Stimulated activated CD8-positive, alpha-beta memory T cell treated with anti-CD3 and anti-CD28 coated beads, Interleukin-4, amount 100 ng/mL, for 24 hours (primary cell): ENCODE measurements at places on chromosomes 13 and 19.

DNA sequence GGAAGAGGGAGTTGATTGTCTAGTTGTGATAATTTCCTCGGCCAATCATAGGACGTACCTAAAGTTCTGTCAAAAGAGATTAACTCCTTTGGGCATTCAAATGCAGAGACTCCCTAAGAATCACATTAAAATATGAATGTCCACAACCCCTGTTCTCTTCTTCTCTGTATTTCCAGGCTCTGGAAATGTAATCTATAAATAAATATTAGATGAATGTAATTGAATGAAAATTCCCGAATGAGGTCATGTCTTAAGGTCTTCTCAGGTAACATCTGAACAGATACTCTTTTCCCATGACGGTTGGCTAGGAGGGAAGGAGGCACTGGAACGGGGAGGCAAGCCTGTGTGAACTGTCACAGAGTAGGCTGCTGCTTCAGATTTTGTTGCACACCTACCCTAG, 145.2 kb downstream of the OXGR1 start:
- DNase-seq: no peak

- DNase-seq: no peak
Observed at GRCh38 chr13:105804561-105805190, 730.8 kb downstream of the EFNB2 start.

DNA sequence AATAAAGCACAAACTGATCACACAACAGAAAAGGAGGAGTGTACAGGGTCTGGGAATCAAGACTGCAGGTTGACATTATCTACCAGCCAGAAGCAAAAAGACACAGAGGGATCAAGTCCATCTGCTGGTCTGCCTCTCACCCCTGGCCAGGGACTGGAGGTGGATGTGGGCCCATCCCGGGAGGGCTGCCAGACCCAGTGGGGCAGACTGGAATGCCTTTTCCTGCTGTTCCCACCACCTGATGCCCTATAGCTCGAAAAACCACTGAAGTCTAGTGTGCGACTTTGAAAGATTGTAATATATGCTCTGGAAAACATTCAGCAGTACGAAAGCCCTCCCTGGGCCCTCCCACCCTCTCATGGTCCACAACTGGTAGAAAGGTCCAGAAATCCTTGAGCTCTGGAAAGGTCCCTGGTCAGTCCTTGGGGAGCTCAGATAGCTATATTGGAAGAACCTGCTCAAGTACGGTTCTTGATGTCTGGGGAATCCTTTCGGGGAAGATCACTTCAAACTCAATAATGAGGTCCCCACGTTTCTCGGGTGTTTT, 2.6 kb downstream of the DNAJB1 start:
- DNase-seq: no peak

DNA sequence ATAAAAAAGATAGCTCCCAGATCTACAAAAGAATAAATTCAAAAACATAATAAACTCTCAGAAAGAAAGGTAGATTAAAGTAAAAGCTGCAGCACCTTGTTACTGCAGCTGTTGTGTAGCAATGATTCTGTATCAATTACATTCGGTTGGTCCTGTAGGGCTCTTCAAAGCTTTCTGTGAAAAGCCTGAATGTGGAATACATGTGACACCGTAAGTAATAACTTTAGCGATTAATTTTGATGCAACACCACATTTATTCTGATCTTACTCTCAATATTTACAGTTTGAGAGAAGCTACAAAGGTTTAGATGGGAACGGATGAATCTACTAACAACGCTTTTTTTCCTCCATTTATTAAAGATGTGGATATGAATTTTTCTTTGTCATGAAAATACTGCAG, 279.2 kb downstream of the DACH1 start:
- DNase-seq: no peak

GRCh38 chr19:16337809-16338469, 13.3 kb downstream of the KLF2 start:
- no peak for DNase-seq

DNA sequence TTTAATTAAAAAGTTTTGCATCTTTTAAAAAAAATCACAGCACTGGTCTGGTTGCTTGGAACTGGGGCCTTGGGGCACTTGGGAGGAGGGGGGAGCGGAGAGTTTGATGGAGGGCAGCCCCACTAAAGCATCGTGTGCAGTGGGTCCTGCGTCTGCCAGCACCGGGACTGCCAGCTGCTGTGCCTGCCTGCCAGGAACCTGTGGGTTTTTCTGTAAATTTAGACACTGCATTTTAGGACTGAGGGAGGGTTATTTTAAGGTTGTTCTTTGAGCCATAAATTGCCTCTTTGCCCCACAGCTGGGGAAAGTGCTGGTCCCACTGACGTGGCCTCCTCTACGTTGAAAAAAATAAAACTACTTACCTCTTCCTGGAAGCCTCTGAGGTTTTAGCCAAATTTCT, 2.9 kb downstream of the KLF2 start:
- no peak for DNase-seq

- DNase-seq: no peak
Observed at GRCh38 chr13:64778002-64778401, 2452.1 kb downstream of the PCDH9 start.

- no peak for DNase-seq
Observed at GRCh38 chr13:94318418-94318817, 161.1 kb downstream of the DCT start.

DNA sequence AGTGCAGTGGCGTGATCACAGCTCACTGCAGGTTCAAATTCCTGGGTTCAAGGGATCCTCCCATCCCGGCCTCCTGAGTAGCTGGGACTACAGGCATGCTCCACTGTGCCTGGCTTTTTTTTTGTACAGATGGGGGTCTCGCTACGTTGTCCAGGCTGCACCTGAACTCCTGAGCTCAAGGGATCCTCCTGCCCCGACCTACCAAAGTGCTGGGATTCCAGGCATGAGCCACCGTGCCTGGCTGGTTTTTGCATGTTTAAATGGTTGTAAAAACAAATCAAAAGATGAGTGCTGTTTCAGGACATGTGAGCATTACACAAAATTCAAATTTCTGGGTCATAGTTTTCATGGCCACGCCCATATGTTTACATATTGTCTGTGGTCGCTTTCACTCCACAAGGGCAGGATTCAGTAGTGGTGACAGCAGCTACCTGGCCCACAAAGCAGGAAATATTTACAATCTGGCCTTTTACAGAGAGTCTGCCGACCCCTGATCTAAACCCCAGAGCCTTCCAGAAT, 5.3 kb downstream of the MATK start:
- no peak for DNase-seq

- DNase-seq: peak; percentile 99
Observed at GRCh38 chr19:18571564-18572344, at the start of gene UBA52. TSS of gene UBA52 (plus strand) at chr19:18571857. CDS start at chr19:18573301, 1,444 bp downstream.

GRCh38 chr13:91659256-91660075, 261.0 kb downstream of the GPC5 start:
- no peak for DNase-seq

GRCh38 chr19:33064792-33065550, at the start of gene RHPN2:
TSS of gene RHPN2 (minus strand) at chr19:33064888. CDS start at chr19:33064852, 36 bp downstream.
- DNase-seq: peak; percentile 57

DNA sequence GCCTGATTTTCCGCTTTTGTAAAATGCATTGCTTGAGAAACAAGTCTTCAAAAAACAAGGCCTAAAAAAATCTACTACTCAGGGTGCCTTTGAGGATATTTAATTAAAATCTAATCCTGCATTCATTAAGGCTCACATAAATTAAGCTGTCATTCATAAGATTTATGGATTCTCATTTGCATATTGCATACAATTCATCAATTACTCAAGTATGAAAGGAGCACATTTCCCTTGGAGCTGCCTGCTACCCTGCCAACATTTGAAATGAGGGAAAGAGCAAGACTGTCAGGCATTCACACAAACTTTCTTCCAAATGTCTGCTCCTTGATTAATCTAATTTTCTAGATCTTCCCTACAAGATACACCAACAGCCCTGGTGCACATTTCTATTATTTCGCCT, 140.0 kb downstream of the DACH1 start:
- no peak for DNase-seq

GRCh38 chr13:97249093-97249795, 27.1 kb downstream of the MBNL2 start:
- DNase-seq: no peak

DNA sequence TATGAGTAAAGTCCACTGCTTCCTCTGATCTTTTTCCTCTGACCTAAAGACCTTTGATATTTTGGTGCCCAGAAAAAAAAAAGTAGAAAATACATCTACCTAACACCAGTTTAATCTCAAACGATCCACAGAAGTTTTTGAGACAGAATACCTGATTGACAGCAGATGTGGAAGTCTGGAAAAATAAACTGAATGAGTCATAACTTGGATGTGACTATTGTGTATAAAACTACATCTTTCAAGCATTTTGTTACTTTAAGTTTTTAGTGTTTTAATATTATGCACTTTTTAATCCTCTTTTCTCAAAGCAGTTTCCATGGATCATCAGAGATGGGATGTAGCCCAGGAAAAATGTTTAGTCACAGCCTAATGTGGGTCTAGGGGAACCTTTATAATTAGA, 216.1 kb downstream of the SLITRK1 start:
- no peak for DNase-seq

DNA sequence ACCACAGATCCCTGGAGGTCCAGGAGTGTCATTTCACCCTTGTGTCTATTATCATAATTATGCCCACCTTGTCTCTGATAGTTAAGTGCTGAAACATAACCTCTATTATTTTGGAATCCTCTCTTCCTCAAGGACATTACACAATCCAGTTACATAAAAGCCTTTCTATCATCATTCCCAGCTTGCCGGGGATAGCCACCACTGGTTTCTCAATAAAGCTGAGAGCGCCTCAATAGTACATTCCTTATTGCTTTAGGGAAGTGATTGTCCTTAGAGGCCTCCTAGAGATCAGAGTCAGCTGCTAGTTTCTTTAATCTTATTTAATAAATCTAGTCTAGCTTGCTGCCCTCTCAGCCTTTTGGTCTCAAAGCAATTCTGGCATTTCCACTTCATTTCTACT, 490.0 kb upstream of the ATXN8OS start:
- DNase-seq: no peak

DNA sequence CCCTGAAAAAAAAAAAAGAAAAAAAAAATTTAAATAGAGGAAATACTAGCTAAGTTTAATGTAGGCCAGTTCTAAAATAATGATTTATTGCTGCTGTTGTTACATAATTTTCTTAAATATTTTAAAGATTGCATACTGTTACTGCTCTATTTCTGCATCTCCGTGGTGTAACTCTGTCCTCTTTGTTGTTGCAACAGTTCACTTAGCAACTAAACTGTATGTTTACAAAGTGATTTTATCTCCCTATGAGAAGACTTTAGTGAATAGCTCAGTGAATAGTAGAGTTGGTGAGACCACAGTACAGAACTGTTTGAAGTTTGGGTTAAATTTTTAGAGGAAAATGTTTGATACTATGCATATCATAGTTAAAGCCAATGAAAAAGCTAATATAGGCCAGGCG, 19.4 kb downstream of the BRCA2 start:
- DNase-seq: no peak

DNA sequence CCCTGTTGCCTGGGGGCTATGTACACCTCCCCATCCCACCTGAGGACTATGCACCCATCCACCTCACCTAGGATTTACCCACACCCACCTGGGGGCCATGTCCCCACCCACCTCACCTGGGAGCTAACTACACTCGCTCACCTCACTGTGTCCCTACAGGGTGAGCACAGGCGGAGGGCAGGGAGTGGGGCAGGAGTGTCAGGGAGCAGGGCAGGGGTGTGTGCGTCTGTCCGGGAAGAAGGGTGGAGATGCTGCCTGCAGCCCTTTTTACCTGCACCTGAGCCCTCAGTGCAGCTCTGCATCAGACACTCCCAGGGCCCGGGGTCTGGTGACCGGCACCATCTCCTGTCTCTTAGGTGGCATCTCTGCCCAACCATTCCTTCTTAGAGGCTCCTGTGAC, 10.6 kb upstream of the CPAMD8 start:
- no peak for DNase-seq
